ENCODE measurements at places on chromosomes 12 and 14.

DNA sequence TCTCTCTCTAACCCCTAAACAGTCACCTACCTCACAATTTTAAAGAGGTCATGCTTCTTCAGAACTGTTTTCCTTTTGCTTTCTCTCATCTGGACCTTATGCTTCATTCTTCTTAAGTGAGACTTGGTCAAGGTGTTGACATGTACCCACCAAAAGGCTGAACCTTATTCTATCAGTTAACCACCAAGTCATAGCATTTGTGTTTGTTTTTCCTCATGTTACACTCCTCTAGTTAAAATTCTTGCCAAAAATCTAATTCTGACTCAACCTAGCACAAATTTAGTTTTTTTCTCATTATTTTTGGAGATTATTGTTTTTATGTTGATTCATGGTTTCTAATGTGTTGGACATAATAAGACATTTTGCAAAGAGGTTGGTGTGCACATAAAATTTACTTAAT lies 578.6 kb downstream of the SLC16A7 start:
- no peaks in the 10 kb centered on the region for H3K4me1 ChIP-seq
- H3K27me3 ChIP-seq = no peaks in the 10 kb centered on the region
- DNase-seq = no peak
- no peaks in the 10 kb centered on the region for H3K36me3 ChIP-seq
- no peak overlapping the region for H3K27ac ChIP-seq

GRCh38 chr12:109153821-109154441 lies 37.5 kb downstream of the ACACB start:
- DNase-seq = no peak
- H3K36me3 ChIP-seq = no peaks in the 10 kb centered on the region
- peak overlapping the region; percentile 51 for H3K27ac ChIP-seq
- H3K27me3 ChIP-seq = peaks cover 16% of the 10 kb centered on the region
- peak overlapping the region; percentile 91 for H3K4me3 ChIP-seq

DNA sequence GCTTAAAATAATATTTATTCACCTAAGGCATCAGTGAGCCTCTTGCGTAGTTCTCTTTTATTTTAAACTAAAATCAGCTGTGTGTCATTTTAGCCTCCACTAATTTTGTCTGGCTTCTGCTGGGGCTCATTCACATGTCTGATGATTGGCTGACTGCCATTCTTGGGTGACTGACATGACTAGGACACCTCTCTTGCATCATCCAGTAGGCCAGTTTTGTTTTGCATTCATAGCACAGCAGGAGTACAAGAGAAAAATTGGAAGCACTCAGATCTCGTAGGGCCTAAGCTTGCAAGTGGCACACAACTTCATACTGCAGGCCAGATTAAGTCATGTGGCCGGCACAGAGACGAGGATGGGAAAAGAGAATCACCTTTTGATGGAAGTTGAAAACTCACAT lies 1226.5 kb downstream of the GALC start:
- H3K4me1 ChIP-seq = no peaks in the 10 kb centered on the region
- no peaks in the 10 kb centered on the region for H3K36me3 ChIP-seq
- DNase-seq = no peak
- H3K4me3 ChIP-seq = no peak overlapping the region

DNA sequence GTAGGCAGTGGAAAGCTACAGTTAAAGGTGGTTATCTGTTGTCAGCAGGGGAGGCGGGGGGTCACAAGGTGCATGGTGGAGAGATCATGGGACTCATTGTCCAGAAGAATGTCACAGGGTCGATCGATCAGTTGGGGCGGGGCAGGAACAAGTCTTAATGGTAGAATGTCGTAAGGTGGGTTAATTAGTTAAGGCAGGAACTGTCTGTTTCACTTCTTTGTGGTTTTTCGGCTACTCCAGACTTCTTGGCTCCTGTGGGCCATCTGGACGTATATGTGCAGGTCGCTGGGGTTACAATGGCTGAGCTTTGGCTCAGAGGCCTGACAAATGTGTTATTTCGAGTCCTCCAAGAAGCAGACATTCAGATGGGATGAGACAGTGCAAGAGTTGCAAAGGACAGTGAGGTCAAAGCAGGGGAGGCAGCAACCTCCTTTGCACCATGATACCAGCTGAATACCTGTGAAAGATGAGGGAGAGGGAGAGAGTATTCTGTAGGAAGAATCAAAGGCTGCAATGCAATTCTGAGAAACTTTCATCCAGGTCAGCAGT lies 246.9 kb upstream of the TMEM132C start:
- no peak overlapping the region for H3K4me3 ChIP-seq
- H3K36me3 ChIP-seq = no peaks in the 10 kb centered on the region
- no peaks in the 10 kb centered on the region for H3K4me1 ChIP-seq
- H3K27me3 ChIP-seq = no peaks in the 10 kb centered on the region

- H3K27me3 ChIP-seq = no peaks in the 10 kb centered on the region
- no peak overlapping the region for H3K4me3 ChIP-seq
- H3K27ac ChIP-seq = peak overlapping the region; percentile 16
- H3K4me1 ChIP-seq = peaks cover 12% of the 10 kb centered on the region
- DNase-seq = no peak
- peaks cover 34% of the 10 kb centered on the region for H3K36me3 ChIP-seq
Observed at GRCh38 chr14:91154851-91155625, 41.2 kb downstream of the DGLUCY start.

DNA sequence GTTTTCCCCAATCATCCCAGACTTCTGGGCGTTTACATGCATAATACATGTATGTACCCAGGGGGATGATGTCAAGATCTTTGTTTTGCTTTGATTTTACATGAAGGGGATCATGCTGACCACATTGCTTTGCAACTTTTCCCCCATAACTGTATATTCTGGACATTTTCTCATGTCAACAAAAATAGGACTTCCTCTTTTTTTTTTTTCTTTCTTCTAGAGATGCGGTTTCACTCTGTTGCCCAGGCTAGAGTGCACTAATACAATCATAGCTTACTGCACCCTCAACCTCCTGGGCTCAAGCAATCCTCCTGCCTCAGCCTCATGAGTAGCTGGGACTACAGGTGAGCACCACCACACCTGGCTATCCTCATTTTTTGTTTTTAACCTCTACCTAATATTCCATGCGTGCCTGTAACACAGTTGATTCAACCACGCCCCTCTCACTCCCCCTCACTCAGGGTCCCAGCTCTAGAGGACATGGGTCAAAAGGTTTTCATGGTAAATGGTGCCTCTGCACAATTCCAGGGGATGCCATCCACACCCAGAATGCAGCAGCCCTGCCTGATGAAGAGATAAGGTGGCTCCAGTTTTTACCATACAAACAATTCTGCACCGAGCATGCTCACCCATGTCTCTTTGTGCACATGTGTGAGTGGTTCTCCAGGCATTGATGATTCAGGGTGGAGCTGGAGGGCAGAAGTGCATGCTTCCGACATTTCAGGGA lies 32.0 kb upstream of the CIPC start:
- DNase-seq = no peak
- peaks cover 11% of the 10 kb centered on the region for H3K27me3 ChIP-seq
- H3K4me3 ChIP-seq = no peak overlapping the region
- no peaks in the 10 kb centered on the region for H3K36me3 ChIP-seq
- no peak overlapping the region for H3K27ac ChIP-seq

- no peak overlapping the region for H3K27ac ChIP-seq
- DNase-seq = no peak
- H3K4me1 ChIP-seq = no peaks in the 10 kb centered on the region
- peaks cover 14% of the 10 kb centered on the region for H3K27me3 ChIP-seq
- H3K36me3 ChIP-seq = no peaks in the 10 kb centered on the region
Observed at GRCh38 chr14:60573943-60574495, 65.1 kb downstream of the SIX6 start.

DNA sequence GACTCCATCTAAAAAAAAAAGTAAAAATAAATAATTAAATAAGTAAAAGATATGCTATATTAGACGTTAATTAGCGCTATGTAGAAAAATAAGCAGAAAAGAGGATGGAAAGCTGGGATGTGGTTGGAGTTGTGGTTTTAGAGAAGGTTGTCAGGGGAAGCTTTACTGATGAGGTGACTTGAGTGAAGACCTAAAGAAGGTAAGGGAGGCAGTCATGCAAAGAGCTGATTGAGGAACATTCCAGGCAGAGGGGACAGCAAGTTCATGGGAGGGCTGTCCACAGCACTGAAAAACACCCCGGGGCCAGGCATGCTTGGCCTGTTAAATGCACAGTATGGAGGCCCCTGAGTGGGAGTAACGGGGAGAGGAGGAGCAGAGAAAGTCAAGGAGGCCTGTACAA lies 15.7 kb downstream of the SMAGP start:
- H3K4me3 ChIP-seq = no peak overlapping the region
- no peaks in the 10 kb centered on the region for H3K36me3 ChIP-seq
- DNase-seq = no peak
- no peaks in the 10 kb centered on the region for H3K27me3 ChIP-seq
- peaks cover 5% of the 10 kb centered on the region for H3K4me1 ChIP-seq
- H3K27ac ChIP-seq = no peak overlapping the region

DNA sequence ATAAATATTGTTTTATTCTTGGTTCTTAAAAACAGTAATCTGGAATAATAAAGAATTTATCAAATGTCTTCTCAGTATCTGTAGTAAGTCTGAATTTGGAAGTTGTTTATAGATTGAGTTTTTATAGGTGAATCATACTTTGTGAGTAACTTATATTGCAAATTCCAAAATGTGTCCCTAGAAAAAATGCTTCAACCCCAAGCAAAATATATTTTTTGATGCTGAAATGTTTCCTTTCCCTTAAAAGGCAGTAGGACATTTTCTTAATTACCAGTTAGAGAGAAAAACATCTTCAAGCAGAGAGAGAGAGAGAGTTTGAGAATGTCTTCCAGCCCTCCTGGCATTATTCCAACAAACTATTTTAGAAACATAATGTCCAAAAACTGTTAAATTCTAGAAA lies 37.9 kb downstream of the PELI2 start:
- H3K27ac ChIP-seq = no peak overlapping the region
- H3K4me3 ChIP-seq = no peak overlapping the region
- peaks cover 4% of the 10 kb centered on the region for H3K27me3 ChIP-seq
- no peak for DNase-seq
- H3K4me1 ChIP-seq = peaks cover 2% of the 10 kb centered on the region
- H3K36me3 ChIP-seq = no peaks in the 10 kb centered on the region

- no peaks in the 10 kb centered on the region for H3K36me3 ChIP-seq
- DNase-seq = no peak
- H3K4me3 ChIP-seq = no peak overlapping the region
Observed at GRCh38 chr14:104518659-104519350, 60.8 kb upstream of the C14orf180 start.

DNA sequence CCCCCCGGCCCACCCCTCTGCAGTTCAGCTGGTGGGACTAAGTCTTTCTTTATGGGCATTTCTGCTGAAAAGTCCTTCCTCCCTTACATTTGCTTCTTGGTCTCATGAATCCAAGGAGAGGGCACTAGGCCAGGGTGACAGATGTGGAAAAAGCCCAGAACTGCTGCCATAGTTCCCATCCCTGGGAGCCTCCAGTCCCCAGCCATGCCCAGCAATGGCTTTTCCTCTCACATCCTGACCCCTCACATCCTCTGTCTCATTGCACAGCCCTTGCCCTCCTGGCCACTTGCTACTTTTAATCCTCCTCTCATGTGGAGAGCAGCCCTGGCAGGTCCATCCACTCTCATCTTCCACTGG lies 122.5 kb downstream of the ZFP36L1 start:
- no peak for DNase-seq
- no peak overlapping the region for H3K4me3 ChIP-seq
- H3K4me1 ChIP-seq = peaks cover 10% of the 10 kb centered on the region
- peaks cover 4% of the 10 kb centered on the region for H3K36me3 ChIP-seq
- H3K27ac ChIP-seq = no peak overlapping the region

GRCh38 chr12:66359300-66359699 lies 57.0 kb downstream of the HELB start:
- H3K27ac ChIP-seq = no peak overlapping the region
- H3K4me3 ChIP-seq = no peak overlapping the region
- H3K36me3 ChIP-seq = peaks cover 3% of the 10 kb centered on the region

- peak overlapping the region; percentile 5 for H3K27ac ChIP-seq
- peaks cover 13% of the 10 kb centered on the region for H3K4me1 ChIP-seq
- peaks cover 4% of the 10 kb centered on the region for H3K36me3 ChIP-seq
- H3K27me3 ChIP-seq = no peaks in the 10 kb centered on the region
- no peak for DNase-seq
Observed at GRCh38 chr12:68772714-68773113, 26.7 kb downstream of the SLC35E3 start.

- H3K36me3 ChIP-seq = no peaks in the 10 kb centered on the region
- H3K27ac ChIP-seq = no peak overlapping the region
- no peak for DNase-seq
- H3K4me1 ChIP-seq = no peaks in the 10 kb centered on the region
Observed at GRCh38 chr12:7869137-7869536, 3.6 kb downstream of the SLC2A14 start.

- no peak overlapping the region for H3K27ac ChIP-seq
- no peak overlapping the region for H3K4me3 ChIP-seq
- H3K27me3 ChIP-seq = no peaks in the 10 kb centered on the region
- no peak for DNase-seq
- H3K36me3 ChIP-seq = no peaks in the 10 kb centered on the region
Observed at GRCh38 chr12:99231031-99231430, 416.5 kb upstream of the GARIN6 start.

GRCh38 chr12:42450248-42450647 lies 124.3 kb downstream of the PPHLN1 start:
- H3K4me1 ChIP-seq = no peaks in the 10 kb centered on the region
- H3K4me3 ChIP-seq = no peak overlapping the region
- DNase-seq = no peak

DNA sequence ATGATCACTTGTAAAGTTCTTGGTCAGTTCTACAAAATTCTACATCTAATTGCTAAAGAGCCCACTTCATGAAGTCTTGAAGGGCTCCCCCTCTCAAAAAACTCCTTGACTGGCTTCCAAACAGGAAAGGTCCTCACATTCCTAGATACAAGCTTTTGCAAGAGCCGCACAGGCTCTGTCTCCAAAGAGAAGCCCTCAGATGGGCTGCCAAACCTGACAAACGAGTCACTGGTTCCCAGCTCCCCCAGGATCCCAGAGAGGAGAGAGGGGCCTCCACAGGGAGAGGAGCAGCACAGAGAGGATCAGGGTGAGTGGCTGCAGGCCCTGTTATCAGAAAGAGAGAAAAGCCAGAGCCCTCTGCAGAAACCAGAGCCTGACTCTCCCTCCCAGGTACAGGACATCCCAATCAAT lies 5.8 kb downstream of the NID2 start:
- peaks cover 2% of the 10 kb centered on the region for H3K36me3 ChIP-seq
- H3K4me3 ChIP-seq = no peak overlapping the region
- H3K27ac ChIP-seq = no peak overlapping the region
- DNase-seq = no peak
- H3K4me1 ChIP-seq = peaks cover 6% of the 10 kb centered on the region

DNA sequence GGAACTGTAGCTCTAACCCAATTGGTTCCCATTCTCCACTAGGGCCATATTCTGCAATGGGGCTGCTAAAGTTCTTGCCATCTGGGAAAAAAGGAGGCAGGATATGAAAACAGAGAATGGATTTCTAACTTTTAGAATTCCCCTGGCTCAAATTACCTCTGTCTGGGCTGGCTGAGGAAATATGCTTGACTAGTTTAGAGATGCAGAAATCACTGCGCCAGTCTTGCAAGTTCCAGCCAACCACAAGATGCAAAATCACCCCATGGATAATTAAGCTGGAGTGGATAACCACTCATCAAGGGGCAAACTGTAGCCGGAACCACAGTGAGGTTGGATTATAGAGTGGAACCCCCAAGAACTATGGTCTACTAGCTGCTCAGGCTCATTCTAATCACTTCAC lies 126.3 kb downstream of the RALGAPA1 start:
- H3K4me3 ChIP-seq = no peak overlapping the region
- peaks cover 4% of the 10 kb centered on the region for H3K36me3 ChIP-seq
- DNase-seq = no peak
- no peaks in the 10 kb centered on the region for H3K27me3 ChIP-seq
- no peaks in the 10 kb centered on the region for H3K4me1 ChIP-seq

GRCh38 chr14:104206281-104206904 lies 68.0 kb downstream of the KIF26A start:
- H3K27ac ChIP-seq = no peak overlapping the region
- no peaks in the 10 kb centered on the region for H3K36me3 ChIP-seq
- H3K4me3 ChIP-seq = no peak overlapping the region
- DNase-seq = no peak
- H3K4me1 ChIP-seq = no peaks in the 10 kb centered on the region
